Caudate nucleus (tissue), 63 donors: ENCODE measurements at places on chromosomes 16 and 17.

DNA sequence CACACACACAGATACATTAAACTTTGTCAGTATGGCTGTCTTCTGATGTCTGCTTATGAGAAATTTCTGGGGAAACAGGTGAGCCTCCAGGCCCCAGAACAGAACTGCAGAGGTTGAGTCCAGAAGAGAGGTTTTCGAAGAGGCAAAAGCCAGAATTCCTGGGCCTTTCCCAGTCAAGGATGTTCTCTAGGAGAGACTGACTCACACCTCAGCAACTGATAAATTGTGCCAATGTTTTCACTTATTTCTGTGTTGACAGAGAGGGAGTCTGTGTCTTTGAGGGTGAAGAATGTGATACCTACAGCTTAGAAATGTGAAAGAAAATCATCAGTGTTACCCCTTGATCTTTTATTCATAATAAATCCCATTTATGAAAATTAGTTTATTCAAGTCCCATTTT lies 30.3 kb downstream of the LDHD start:
- no peak for DNase-seq

DNA sequence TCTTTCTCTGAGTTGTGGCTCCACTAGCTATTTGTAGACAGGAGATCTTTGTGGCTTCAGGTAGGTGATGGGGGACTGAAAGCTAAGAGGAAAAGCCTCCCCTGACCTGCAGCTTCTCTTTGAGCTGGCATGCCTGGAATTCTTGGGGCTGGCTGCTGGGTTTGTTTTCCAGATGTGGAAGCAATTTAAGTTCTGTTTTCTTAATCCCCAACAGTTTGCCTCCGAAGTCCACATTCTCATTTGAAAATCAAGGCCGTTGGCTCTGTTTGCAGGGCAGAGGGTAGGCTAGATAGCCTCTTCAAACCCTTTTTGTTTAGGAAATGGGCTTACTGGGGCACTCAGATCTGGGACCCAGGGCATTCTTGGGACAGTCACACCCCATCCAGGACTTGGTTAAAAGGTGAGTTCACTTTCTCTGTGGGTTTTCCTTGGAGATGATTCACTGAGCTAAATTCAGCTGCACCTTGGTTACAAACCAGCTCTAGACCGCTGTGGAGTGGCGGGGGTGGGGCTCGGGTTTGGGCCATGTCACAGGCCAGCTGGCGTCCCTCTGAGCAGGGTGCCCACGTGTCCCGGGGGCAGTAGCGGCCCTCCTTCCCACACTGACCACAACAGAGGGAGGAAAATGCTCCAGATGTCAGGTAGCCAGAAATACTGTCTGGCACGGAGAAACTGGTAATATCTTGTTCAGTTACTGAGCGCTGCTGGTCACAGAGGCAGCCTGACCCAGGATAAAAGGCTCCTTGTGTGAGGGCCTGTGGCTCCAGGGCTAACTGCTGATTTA lies 108.5 kb downstream of the RAB11FIP4 start:
- DNase-seq: no peak

GRCh38 chr17:78808163-78808562 lies 26.1 kb upstream of the CYTH1 start:
- DNase-seq: no peak

- DNase-seq: peak; percentile 3
Observed at GRCh38 chr16:24255456-24256371, at the start of gene CACNG3. CACNG3 (plus strand) TSS chr16:24256335; CDS start chr16:24256755, 420 bp downstream.

DNA sequence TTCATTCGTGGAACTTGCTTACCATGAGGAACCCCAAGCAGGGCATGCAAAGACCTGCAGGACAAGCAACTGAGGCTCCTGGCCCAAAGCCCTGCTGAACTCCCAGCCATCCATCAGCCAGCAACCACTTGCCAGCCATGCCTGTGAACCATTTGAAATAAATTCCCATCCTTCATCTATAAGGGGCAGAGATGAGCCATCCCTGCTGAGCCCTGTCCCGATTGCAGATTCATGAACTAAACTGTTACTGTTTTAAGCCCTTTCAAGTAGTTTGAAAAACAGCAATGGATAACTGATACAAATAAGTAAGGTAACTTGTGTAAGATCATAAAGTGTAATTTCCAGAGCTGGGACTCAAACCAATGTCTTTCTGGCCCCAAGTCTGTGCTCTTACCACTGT lies 114.4 kb upstream of the WSCD1 start:
- no peak for DNase-seq

- DNase-seq: no peak
Observed at GRCh38 chr16:81627024-81627423, 152.1 kb upstream of the PLCG2 start.

DNA sequence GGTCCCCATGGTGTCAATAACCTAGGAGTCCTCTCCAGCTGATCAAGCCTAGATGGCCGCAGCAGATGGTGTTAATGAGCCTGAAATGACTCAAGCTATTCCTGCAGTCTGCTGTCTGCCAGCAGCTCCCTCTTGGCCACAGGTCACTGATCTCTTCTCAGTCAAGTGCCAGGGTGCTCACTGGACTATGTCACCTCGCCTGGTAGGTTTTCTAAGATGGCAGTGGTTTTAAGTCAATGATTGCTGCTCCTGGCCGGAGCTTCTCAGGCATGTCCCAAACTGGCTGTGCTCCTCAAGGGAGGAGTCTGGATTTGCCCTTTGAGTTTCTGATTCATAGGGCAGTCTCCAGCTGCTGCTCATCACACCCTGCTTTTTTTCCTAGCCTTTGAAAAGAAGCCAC lies 58.6 kb upstream of the SHISA6 start:
- DNase-seq: no peak

- no peak for DNase-seq
Observed at GRCh38 chr17:1487939-1488825, 4.3 kb downstream of the MYO1C start.

- no peak for DNase-seq
Observed at GRCh38 chr16:67731753-67732095, 12.6 kb upstream of the GFOD2 start.

- no peak for DNase-seq
Observed at GRCh38 chr16:27625050-27625697, 75.2 kb downstream of the KATNIP start.

DNA sequence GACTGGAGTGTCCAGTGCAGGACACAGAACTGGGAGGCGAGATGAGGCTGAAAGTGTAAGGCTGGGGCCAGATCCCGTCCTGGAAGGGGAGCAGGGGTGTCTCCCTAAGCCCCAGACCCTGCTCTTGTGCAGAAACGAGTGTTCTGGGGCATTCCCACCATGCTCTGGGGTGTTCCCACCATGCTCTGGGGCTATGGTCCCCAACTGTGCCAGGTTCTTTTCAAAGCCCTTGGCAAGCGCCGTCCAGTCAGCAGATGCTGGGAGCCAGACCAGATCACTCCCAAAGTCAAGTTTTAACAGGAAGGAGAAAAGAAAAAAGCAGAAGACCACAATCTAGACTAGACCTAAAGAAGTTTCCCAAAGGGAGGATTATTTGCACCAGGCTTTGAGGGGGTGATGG lies 2.5 kb downstream of the TAX1BP3 start:
- no peak for DNase-seq

- no peak for DNase-seq
Observed at GRCh38 chr16:68215302-68215701, 20.6 kb downstream of the ESRP2 start.

DNA sequence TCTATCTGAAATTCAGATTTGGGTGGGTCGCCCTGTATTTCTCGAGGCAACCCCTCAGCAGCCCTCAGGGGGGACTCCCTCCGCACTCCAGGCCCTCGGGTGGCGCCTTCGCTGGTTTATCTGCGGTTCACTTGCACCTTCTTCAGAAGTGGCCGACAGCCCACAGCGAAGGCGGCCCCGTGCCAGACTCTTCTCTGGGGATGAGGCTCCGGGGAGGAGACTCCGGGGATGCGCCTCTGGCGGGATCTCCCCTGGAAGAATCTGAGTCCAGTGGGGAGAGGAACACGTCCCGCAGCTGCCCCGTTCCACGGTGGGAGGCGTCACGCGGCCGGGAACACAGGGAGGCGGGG lies 63.9 kb upstream of the DNAJA2 start:
- no peak for DNase-seq

- no peak for DNase-seq
Observed at GRCh38 chr16:65106757-65107156, 15.1 kb downstream of the CDH11 start.

DNA sequence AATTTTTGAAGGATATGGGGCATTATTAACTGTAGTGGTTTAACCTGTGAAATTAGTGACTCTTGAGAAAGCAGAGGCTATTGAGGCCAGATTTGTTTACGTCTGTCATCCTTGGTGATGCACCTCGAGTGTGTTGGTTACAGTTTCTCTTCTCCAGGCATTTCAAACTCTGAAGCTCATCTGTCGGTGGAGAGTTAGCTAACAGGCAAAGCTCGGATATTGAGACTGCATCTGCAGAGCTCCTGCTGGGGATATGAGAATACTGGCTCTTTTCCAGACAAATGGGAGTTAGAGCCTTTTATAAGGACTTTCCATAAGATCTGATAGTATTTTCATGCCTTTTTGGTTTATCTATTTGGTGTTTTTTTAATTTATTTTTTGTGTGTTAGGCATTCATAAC lies 6.7 kb downstream of the CLEC16A start:
- DNase-seq: no peak

GRCh38 chr16:56121156-56121500 lies 70.2 kb upstream of the GNAO1 start:
- DNase-seq: no peak

- no peak for DNase-seq
Observed at GRCh38 chr16:54677308-54677950, 253.2 kb upstream of the IRX5 start.

DNA sequence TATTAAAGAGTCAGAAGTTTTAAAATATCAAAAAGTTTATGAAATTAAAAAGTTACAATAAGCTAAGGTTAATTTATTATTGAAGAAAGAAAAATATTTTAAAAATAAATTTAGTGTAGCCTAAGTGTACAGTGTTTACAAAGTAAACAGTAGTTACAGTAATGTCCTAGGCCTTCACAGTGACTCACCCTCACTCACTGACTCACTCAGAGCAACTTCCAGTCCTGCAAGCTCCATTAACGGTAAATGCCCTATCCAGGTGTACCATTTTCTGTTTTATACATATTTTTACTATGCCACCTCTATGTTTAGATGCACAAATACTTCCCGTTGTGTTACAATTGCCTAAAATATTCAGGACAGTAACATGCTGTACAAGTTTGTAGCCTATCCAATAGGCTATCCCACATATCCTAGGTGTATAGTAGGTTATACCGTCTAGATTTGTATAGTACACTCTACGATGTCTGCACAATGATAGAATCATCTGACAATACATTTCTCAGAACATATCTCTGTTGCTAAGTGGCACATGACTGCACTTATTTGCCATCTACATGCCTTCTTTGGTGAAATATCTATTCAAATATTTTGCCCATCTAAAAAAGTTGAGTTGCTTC lies 67.2 kb upstream of the WSB1 start:
- DNase-seq: no peak

DNA sequence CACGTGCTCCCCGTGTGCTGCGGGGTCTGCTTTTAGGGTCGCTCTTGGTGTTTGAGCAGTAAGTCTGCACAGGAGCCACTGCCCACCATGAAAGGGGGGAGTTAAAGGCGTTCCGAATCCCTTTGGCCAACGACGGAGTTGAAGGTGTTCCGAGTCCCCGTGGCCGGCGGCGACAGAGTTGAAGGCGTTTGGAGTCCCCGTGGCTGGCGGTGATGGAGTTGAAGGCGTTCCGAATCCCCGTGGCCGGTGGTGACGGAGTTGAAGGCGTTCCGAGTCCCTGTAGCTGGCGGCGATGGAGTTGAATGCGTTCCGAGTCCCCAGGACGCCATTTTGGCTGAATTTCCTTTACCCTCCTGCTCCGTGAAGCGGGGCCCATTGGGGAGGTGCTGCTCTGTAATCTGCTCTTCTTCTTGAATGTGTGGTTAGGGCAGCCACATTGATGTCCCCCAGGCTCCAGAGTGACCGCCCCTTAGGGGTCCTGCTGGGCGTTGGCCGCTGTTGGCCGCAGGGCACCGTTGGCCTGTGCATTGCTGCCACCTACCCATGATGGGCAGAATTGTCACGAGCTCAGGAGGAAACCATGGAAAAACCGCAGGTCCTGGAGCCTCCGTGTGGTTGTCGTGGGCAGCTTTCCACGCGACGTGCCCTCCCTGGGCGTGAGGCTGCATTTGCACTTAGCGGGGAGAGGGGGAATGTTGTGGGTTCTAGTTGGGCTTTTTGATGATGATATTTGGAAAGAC lies 73.7 kb upstream of the ZNF750 start:
- DNase-seq: no peak

DNA sequence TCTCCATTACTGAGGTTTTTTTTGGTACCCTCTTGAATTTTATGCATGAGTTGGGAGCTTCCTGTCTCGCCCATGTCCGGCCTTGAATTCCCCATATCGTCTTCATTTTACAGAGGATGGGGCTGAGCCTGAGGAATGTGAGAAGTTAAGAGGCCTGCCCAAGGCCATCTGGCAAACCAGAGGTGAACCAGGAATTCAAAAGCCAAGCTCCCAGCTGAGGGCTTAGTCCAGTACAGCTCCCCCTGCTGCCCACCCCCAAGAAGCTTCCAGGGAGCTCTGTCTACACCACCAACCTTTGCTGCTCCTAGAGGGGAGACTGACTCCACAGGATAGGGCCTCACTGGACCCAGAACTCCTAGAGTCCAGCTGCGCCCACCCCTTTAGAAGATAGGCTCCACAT lies 20.7 kb upstream of the C16orf78 start:
- no peak for DNase-seq

- DNase-seq: no peak
Observed at GRCh38 chr17:48624544-48625494, 1.3 kb downstream of the HOXB9 start.

DNA sequence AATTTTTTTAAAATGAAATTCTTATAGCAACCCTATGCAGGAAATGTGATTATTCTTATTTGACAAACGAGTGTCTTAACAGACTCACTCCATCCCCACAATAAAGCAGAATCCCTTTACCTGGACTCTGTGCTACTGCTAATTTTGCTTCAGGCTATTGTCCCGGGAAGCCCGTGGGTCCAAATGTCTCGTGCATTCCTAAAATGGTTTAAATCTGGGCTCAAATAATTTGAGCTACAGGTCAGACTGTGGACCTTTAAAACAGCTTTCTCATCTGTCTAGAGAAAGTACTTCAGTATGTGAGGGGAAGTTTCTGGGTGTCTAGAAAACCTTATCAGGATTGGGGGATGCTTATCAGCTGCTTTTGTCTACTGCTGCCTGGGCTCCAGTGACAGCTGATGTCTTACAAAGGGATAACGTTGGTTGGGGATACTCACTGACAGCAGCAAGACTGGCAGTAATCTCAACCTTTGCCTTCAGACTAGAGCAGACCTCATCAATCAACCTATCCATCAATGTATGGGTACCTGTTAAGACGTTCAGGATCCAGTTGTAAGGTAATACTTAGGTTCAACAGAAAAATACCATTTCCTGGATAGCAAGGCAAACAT lies 197.9 kb upstream of the CDH11 start:
- no peak for DNase-seq
